ENCODE measurements at places on chromosomes 12 and 14.
A peak's percentile ranks its signal among the peaks of the same experiment; 100 is the strongest.

DNA sequence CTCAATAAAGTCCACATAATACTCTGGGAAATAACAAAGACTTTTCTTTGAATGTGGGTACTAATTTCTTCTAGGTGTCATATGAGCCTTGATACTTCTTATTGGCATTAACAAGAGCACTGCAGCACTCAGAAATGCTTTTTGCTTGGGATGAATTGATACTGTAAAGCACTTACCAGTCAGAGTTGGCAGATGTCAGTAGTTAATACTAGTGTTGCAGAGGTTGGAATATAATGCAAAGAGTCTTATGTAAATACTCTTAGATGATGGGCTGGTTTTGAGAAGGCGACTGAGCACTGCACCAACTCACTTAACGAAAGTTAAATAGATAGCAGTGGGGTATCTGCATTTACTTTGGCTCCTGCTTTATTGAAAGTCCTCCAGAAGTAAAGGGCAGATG lies 25.6 kb upstream of the MBIP start:
- no peak for DNase-seq

GRCh38 chr12:25034676-25035075 lies 85.8 kb upstream of the BCAT1 start:
- DNase-seq: no peak

DNA sequence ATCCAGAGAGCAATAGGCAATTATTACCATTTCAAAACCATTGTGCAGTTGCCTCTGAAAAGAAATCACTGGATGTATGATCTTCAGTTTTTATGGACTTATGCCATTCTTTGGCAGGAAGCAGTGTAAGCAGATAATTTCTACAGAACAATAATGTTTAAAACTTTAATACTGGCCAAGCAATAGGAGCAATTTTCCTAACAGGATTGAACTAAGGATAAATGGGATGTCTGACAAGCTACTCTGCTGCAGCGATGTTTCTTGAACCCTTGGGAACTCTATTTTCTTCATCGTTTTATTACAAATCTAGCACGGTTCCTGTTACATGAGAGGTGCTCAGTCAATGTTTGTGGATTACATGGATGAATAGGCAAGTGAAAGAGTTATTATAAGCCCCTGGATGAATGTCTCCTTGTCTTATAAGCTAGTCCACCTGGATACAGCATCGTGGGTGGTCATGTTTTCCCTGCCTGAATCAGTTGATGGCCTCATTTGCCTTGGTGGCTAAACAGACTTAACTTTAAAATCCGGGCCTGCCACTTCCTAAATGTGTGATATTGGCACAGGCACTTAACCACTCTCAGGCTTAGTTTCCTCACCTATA lies 68.2 kb upstream of the MDM1 start:
- no peak for DNase-seq

DNA sequence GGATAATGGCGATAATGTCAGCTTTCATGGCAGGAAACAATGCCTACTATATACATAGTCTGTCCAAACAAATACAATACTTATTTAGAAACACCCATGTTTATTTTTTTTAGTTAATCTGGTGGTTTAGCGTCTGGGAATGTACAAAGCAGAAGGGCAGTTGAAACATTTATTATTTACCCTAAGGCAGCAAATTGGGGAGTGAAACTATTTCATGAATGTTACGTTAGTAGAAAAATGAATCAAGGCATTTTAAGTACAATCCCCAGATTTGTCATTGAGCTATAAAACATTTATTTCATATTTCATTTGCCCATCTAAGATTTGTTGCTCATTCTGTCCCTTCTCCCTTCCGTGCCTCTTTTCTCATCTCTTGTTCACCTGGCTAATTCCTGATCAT lies 87.1 kb upstream of the ATF1 start:
- no peak for DNase-seq

DNA sequence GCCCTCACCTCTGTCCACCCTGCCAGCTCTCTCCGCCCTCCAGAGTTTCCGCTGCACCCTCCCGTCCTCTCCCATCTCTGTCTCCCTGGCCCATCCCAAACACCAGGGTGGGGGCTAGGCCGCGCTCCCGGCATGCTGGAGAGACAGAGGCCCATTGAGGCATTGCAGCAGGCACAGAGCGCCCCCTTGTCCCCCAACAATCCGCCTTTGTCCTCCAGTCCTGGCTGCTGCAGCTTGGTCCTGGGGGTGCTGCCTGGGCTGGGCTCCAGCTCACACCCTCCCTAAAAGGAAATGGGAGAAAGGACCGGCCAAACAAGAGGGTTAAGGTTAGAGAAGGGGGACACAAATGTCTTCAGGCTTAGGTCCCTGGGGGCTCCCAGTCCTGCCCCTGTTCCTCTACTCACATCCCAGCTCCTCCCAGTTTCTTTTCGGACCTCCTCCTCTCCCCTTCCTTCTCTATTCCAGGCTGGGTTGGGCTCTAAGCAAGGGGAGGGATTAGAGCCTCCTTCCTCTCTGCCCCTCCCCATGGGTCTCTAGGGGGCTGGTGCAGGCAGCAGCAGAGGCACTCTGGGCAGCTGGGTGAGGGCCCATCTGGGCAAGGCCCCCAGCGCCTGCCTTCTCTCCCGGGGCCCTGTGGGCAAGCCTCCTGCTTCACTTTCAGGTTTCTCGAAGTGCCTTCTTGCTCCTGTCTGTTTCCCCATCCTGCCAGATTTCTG lies at the start of gene CMTM5:
Gene CMTM5 (plus strand): TSS at position 565 of the 716 bp plus-strand sequence. CDS start 206 bp downstream, outside the sequence.
- no peak for DNase-seq

- peak; percentile 80 for DNase-seq
These were observed 31.1 kb downstream of the ALDH1L2 start for GRCh38 chr12:105053116-105053572.

DNA sequence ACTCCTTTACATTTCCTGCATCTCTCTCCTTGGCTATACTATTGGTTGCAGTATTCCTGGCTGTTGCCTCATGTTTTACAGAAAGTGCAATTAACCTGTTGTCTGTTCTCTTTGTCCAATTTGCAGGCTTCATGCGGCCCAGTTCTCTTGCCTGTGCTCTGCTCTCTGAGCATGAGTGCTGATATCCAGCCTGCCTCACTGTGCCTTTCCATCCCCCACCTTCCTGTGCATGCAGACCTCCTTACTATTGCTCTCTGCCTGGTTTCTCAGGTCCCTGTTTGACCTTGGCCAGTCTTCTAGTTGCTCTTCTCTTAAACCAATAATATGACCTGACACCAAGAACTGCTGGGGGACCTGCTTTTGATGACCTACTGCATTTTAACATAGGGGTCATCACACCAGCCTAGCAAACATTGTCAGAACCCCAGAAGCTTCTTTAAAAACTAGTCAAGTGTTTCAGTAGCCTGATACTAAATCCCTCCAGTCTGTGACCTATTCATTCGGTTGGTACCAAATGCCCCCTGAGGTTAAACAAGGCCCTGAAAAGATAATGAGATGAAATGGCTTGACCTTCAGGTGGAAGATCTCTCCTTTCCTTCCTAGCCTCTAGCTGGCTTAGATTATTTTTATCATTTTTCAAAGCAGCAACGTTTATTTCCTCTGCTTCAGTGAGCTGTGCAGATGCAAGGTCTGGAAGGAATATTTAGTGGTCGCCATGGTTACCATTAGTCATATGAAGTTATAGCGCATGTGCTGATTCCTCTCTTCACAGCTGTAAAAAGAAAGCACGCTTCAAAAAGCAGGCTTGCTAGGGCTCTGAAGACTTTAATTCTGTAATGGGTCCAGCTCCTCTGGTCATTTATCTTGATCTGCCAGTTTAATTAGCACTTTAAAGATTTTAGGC lies 216.5 kb downstream of the PHLDA1 start:
- peak; percentile 97 for DNase-seq

GRCh38 chr14:77457115-77457521 lies 283 bp downstream of the VIPAS39 start:
- DNase-seq: peak; percentile 29

DNA sequence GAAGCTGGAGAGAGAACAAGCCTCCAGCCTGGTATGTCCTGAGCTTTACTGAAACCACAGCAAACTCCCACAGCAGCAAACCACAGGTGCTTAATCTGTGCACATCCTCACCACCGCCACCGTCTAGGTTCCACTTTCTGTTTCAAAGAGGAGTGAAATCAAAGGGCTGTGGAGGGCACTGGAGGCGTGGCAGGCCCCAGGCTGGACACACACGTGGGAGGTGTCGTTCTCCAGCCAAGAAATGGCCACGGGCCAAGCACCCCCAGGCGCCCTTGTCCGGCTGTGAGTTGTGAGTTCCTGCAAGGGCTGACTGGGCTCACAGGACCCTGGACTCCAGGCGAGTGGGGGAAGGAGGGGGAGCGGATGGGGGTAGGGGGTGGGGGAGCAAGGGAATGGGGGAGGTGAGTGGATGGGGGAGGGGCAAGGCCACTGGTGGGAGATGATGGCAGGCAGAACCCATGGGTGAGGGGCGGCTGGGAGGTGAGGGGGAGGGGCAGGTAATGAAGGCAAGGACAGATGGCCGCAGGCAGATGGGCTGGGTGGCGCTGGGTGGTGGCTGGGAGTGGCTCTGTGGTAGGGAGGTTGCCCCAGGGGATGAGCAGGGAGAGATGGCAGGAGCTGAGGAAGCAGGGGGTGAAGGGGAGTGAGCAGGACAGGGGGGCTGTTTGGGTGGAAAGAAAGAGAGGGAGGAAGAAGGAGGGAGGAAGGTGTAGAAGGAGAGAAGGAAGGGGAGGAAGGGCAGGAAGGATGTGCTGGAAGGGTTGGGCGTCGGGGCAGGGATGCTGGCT lies 86.7 kb downstream of the NCOR2 start:
- peak; percentile 52 for DNase-seq

DNA sequence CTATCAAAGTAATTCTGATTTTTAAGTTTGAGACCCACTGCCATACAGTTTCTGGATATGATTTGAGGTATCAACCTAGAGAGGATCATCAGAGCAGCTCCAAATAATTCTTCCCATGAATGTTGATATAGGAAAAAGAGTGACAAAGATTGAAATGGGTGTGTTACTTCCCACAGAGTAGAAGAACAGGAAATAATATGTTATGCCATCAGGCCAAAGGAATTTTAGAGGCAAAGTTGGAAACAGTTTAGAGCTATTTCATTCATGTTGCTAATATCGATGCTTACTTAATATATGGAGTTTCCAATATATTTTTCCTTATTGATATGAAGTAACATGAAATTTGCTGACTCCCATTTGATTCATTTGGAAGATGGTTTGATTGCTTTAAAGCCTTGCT lies 8.9 kb upstream of the MSRB3 start:
- DNase-seq: peak; percentile 16

GRCh38 chr14:20659336-20659735 lies 17.8 kb upstream of the OR6S1 start:
- DNase-seq: no peak

DNA sequence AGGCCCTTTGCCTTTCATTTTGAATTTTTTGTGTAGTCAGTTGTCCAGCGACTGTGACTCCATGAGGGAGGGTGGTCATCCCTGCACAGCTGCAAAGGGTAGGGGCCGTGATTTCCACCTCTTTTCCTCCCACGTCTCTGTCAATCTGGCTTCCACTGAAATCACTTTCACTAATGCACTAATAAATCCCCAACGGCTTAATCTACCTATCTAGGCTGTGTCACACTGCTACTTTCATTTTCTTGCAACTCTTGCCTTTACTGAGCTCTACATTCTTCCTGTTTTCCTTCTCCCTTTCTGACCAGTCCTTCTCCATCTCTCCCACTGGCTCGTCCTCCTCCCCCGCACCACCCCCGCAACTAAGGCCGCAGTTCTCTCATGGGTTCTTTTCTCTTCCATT lies 212.3 kb upstream of the FOXN3 start:
- no peak for DNase-seq

GRCh38 chr12:105205322-105206048 lies 30.5 kb downstream of the APPL2 start:
- no peak for DNase-seq

DNA sequence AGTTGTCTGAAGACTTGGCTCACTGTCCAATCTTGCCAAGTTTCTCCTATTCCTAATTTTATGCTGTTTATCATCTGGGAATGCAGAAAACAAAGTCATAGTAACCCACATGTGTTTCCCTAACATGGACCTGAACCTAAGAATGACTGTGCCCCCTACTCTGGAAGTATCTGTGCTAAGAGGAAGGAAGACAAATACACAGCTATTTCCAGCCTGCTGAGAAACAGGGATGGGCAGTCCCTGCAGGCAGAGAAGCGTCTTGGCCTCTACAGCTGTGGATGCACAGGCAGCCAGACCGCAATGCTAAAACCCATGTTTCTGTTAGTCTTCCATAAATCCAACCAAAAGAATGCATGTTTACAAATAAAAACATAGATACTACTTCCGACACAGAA lies 56.2 kb downstream of the DUSP16 start:
- DNase-seq: peak; percentile 83

DNA sequence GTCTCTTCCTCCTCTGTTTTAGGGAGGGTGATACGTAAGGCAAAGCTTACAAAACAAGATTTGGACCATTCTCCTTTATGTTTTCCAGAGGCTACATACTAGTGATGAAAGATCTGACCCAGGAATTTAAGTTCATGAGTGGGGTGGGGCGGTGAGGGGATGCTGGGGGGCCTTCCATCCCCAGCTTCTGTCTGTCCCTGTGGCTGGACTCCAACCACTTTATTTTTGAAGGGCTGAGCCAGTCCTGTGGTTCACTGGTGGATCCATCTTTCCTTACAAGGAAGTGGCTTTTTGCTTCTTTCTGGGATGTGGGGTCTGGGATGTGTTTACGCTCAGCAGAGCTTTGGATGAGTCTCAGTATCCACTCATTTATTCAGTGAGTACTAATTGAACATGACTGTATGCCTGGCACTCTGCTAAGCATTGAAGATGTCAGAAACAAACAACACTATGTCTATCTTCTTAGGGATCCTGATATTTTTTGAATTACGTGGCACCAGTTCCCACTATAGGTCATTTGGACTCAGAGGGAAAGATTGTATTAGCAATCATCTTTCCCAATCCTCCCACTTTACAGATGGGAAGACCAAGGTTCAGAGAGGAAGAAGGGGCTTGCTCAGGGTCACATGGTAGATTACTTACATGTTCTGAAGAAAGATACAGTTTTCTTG lies 291.8 kb upstream of the TBX3 start:
- peak; percentile 34 for DNase-seq

DNA sequence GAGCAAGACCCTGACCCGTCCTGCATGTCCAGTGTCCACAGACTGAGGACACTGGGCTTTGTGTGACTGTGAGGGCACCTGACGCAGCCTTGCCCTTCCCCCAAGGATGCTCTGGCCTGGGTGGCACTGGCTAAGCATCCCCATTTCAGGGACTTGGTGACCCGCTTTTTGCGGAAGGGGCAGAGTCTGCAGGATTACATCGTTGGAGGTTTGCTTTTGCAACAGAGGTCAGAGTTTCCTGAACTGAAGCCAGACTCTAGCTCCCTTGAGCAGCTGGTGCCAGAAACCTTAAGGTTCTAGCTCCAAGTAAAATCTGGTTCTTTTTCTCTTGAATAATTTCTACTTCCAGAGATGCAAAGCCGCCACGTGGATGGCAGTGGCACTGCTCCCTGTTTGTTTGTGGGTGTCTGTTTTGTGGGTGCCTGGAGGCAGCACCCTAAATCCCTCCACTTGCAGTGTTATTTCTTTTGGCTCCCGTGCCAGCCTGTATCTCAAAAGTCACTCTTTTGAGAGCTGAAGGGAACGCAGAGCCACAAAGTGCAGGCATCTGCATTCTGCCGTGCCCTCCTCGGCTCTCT lies 184.7 kb downstream of the TSPAN9 start:
- DNase-seq: no peak

DNA sequence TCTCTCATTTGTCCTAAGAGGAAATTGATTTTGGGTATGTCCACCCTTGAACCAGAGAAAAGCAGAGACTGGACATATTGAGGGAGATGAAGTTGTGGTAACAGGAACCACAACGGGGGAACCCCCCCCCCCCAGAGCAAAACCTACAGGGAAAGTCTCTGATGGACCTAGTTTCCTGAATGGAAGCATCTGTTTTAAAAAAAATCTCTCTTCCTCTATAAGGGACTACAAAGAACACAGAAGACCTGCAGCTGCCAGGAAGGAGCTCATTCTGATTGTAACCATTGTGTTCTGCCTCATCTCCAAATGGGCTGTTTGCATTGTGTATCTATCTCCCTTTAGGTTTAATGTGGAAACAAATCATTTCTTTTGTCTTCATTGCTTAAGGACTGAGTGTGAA lies 13.4 kb downstream of the C1S start:
- DNase-seq: no peak
